ENCODE measurements at places on chromosomes 3 and 15.

- no peak for DNase-seq
Measured at GRCh38 chr3:129424185-129424841, 4.1 kb downstream of the EFCAB12 start.

GRCh38 chr3:81752604-81753003, 8.8 kb downstream of the GBE1 start:
- no peak for DNase-seq

- no peak for DNase-seq
Measured at GRCh38 chr15:71256934-71257664, 141.8 kb downstream of the THSD4 start.

GRCh38 chr15:71448688-71449114, 333.4 kb downstream of the THSD4 start:
- DNase-seq: no peak

DNA sequence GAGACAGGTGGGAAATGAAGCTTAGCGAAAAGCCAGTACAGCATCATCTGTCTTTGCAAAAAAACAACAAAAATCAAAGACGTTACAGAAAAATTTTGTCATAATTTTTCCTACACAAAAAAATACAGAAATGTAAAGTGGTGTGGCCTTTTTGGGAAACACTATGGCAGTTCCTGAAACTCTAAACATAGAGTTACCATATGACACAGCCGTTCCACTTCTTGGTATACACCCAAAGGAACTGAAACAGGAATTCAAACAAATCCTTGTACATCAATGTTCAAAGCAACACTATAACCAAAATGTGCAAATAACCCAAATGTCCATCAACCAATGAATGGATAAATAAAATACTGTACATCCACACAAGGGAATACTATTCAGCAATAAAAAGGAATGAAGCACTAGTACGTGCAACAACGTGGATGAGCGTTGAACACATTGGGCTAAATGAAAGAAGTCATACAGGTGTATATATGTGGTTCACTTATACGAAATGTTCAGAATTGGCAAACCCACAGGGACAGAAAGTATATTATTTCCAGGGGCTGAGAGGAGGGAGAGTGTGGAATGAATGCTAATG, 46.8 kb downstream of the GLB1 start:
- DNase-seq: no peak

DNA sequence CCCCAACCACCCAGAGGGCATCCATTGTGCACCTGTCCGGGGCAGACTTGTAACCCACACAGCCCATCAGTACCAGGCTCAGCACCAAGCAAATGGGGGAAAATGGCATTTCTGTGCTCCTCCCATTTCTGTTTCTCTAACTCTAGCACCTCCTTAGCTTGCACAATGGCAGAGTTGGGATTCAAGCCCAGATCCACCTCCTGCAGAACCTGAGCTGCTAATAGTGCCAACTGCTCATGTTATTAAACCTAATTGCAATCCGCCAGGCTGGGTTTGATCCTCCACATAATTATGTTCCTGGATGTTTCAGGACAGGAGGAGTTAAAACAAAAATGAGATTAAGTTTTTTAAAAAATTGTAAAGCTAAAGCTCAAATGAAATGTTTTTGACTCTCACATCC, 235.0 kb downstream of the OCA2 start:
- DNase-seq: no peak

Measured in stimulated activated CD4-positive, alpha-beta T cell treated with anti-CD3 and anti-CD28 coated beads, Interleukin-1b, Interleukin-23, amount 100 ng/mL, for 4 hours (primary cell).